OCI-LY7 (cell line): ENCODE measurements at places on chromosomes 3 and 15.

- no peak for DNase-seq
These were observed 69.9 kb downstream of the PRICKLE2 start for GRCh38 chr3:64155328-64155727.

GRCh38 chr3:108181172-108181571, 41.1 kb downstream of the IFT57 start:
- no peak for DNase-seq

DNA sequence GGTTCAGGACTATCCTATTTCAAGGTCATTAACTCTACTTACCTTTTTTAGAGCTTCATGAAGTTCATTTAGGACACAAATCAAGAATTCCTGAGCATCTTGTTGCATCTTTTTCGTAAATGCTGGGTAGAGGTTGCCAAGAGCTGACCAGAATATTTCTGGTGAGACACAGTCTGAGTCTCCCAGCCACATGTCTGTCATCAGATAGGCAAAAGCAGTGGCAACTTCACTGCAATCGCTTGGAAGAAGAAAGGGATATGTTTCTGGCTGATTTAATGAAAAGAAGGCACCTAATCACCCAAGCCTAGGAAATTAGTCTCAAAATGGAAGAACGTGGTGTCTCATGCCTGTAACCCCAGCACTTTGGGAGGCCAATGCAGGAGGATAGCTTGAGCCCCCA, 2.9 kb downstream of the USP50 start:
- DNase-seq, result no peak

- no peak for DNase-seq
These were observed 1501.6 kb downstream of the OTOL1 start for GRCh38 chr3:162998205-162998604.

DNA sequence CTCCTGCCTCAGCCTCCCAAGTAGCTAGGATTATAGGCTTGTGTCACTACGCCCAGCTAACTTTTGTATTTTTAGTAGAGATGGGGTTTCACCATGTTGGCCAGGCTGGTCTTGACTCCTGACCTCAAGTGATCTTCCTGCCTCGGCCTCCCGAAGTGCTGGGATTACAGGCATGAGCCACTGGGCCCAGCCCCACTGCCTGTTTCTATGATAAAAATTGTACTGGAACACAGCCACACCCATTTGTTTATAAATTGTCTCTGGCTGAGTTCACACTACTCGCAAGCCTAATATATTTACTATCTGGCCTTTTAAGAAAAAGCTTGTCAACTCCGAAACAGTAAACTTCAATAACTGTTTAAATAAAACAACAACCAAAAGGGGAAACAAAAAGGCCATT, 309.4 kb upstream of the WNT5A start:
- DNase-seq, result no peak

GRCh38 chr3:195098741-195099525, 172.0 kb downstream of the XXYLT1 start:
- no peak for DNase-seq

DNA sequence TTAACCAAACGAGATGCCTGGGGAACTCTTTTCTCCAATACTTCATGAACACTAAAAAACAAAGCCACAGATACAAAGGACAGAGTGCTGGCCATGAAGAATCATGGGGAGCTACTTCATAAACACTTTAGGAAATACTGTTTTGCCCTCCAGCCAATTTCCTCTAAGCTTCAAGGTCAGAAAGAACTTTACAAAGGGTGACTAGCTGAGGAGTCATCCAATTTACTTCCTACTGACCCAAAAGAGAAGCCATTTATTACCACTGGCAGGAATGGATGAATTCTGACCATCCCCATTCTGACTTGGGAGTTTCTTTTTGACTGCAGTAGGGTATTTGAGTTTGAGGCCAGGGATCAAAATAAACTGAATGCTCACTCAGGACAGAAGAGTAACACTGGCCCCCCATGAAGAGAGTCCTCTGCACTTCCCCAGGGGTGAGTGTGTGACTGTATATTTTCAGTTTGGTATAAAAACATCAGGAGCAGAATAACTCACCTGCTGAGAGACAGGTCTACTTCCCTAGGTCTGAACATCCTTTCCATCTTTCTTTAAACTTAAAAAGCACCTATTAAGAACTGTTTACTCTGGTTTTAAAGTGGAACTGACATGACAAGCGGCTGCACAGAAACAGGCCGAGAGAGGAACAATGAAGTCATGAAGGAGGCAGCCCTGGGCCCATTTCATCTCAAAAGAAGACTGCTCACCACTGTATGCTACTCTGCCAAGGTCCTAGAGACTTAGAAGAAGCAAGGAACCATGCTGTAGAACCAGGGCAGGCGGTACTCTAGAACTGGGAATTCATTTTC, 203.6 kb downstream of the TNIK start:
- no peak for DNase-seq

- no peak for DNase-seq
These were observed 36.0 kb downstream of the ITGB5 start for GRCh38 chr3:124851136-124851535.

DNA sequence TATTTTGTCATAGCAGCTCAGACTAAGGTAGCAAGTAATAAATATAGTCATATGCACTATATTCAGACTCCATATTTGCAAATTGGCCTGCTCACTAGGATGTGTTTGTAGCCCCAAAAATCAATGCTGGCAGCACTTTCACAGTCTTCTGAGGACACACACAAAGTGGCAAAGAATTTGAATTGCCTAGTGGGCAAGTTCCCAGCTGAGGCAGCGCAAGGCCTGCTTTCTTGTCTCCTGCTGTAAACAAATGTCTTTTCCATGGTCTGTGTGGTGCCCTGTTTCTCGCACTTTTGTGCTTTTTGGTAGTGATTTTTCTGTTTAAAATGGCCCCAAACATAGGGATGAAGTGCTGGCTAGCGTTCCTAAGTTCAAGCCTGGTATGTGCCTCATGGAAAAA, 416.0 kb downstream of the OCA2 start:
- DNase-seq, result no peak
